ENCODE measurements at places on chromosomes 1 and 21.
A peak's percentile ranks its signal among the peaks of the same experiment; 100 is the strongest.

GRCh38 chr1:98126740-98127139 lies 205.9 kb upstream of the DPYD start:
- no peak for DNase-seq

GRCh38 chr1:86503406-86504136 lies 34.8 kb downstream of the CLCA1 start:
- DNase-seq: no peak

GRCh38 chr1:219185486-219186117 lies 11.9 kb downstream of the LYPLAL1 start:
- DNase-seq: no peak

GRCh38 chr1:29601021-29601420 lies 364.7 kb downstream of the PTPRU start:
- DNase-seq: no peak

DNA sequence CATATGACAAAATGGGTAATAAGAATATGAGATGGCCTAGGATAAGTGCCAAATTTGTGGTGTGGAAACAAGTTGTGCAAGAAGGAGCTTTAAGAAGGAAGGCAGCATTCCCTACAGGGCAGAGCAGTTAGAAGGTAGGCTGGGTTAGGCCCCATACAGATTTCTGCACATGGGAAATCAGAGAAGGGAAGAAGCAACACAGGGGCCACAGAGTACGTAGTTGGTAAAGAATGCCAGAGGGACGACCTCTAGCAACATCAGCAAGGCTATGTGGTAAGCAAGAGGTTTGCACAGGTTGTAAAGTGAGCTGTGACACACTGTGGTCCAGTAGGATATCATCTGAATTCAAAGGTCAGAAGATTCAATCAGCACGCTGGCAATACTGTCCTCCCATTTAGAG lies 765.6 kb upstream of the B3GALT2 start:
- no peak for DNase-seq

GRCh38 chr1:177256153-177257075 lies 85.7 kb downstream of the BRINP2 start:
- no peak for DNase-seq

DNA sequence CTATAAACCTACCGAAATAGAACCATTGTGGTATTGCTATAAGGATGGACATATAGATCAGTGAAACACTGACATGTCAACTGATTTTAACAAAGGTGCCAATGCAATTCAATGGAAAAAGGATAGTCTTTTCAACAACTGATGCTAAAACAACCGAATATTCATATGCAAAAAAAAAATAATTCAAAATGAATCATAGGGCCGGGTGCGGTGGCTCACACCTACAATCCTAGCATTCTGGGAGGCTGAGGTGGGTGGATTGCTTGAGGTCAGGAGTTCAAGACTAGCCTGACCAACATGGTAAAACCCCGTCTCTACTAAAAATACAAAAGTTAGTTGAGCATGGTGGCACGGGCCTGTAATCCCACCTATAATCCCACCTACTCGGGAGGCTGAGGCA lies 23.9 kb downstream of the HSF2BP start:
- no peak for DNase-seq

- DNase-seq: no peak
Measured at GRCh38 chr1:165253818-165254254, 102.7 kb downstream of the LMX1A start.

- no peak for DNase-seq
Measured at GRCh38 chr1:36913484-36914060, 120.7 kb downstream of the GRIK3 start.

- no peak for DNase-seq
Measured at GRCh38 chr1:231724876-231725647, 98.5 kb downstream of the DISC1 start.

- no peak for DNase-seq
Measured at GRCh38 chr1:198359024-198359653, 181.3 kb downstream of the ATP6V1G3 start.

- DNase-seq: no peak
Measured at GRCh38 chr1:231019711-231020110, 20.3 kb downstream of the FAM89A start.

DNA sequence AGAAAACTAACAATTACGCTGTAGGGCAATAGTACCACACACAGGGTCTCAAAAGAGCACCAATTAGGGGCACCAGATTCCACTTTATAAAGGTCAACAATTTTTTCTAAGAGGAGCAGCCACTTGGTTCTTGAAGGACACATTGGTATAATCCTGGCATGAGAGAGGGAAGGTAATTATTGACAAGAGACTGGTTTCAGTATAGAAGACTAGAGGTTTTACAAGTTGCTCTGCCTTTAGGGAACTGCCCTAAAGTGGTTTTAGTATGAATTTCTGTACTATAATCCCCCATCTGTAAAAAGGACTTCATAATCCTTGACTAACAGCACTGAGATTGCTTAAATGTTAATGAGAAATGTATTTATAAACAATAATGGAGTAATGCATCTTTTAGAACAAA lies 648.5 kb upstream of the PTBP2 start:
- no peak for DNase-seq

- no peak for DNase-seq
Measured at GRCh38 chr1:155169541-155169940, 3.6 kb downstream of the KRTCAP2 start.

DNA sequence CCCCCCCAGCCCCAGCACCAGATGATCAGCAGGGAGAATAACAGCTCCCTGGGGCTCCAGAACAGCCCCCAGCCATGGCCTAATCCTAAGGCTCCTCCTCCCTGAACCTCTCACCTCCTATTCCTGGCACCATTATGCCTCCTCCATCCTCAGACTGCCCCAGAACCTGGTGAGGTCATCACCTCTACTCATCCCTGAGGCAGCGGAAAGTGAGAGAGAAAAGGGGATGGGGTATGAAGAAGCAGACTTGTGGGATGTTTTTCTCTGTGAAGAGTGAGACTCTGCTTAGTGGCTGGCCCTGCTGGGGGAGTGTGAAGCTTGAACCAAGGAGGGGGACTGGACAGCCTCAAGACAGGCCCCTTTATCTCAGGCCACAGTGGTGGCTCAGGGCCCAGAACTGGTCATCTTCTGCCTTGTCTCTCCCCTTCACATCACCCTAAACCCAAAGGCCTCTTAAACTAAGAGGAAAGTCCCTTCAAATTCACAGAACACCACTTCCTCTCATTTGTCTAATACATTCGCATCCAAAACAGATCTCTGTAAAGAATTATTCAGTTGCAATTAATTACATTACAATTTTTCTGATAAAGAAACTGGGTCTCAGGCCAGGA lies 2.2 kb upstream of the PPM1J start:
- no peak for DNase-seq

GRCh38 chr1:53521924-53522552 lies 62.8 kb downstream of the DMRTB1 start:
- DNase-seq: no peak

GRCh38 chr1:248850536-248851251 lies 8.2 kb downstream of the ZNF692 start:
- no peak for DNase-seq

GRCh38 chr1:184771190-184771691 lies 16.6 kb upstream of the EDEM3 start:
- no peak for DNase-seq

DNA sequence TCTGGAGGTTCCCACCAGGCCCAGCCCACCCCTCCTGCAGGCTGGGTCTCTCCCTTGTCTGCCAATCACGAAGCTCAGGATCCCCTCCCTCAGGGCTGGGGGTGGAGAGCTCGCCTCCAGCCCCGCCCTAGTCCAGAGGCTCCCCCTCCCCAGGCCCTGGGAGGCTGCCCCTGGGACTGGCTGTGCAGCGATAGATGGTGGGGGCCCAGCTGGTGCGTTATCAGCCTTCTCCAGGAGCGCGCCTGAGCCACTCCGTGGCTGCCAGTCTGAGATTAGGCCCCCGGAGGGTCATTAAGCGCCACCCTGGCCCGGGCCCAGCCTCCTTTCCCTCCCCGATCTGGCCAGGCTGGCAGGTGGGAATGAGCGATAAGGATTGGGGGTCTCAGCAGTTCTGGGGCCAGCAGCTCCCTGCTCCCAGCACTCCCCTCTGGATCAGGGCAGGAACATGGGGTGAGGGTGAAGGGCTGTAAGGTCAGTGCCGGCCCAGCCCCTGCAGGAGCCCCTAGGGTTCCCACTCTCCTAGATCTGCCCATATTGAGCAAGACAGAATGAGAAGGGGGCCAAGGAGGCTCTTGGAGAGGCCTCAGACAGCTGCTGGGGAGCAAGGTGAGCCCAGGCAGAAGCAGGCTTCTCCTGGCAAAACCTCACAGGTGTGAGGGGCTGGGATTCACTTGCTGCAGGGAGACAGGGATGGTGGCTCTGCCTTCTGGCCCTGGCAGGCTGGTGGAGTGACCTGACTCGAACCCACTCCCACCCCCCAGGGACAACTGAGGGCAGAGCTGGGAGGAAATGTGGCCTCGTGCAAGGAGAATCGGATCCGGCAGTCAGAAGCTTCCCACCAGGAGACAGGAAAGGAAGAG lies 8.5 kb downstream of the PDZK1IP1 start:
- DNase-seq: no peak

GRCh38 chr1:37068897-37069296 lies 34.6 kb upstream of the GRIK3 start:
- no peak for DNase-seq

DNA sequence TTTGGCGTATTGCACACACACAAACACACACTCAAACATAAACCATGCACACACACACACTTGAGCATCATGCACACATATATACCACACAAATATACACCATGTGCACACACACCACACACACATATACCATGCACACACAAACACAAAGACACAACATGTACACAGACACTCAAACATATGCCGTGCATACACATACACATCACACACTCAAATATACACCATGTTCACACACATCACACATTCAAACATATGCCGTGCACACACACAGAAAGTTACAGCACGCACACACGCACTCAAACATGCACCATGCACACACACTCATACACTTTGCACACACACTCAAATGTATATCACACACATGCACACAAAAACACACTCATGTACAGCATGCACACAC lies 361.5 kb downstream of the CAMTA1 start:
- no peak for DNase-seq

GRCh38 chr1:22163137-22163536 lies 20.2 kb upstream of the WNT4 start:
- no peak for DNase-seq

DNA sequence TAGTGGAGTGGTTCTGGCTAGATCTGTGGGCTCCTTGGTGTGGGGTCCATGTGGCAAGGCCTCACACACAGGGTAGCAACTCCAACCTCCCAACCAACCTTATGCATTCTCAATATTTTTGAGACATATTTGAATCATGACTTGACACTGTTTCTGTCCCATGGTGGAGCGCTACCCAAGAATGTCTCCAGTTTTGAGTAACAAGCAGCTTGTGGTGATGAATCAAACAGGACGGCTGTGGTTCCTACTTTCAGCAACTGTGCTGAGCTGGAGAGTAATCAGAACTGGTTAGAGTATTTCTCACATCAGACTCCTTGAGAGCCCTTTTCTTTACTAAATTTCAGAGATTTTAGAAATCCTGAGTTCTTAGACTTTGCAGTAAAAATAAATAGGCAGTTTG lies 3.1 kb downstream of the LCE3D start:
- no peak for DNase-seq

- no peak for DNase-seq
Measured at GRCh38 chr1:6989212-6990159, 204.2 kb downstream of the CAMTA1 start.

DNA sequence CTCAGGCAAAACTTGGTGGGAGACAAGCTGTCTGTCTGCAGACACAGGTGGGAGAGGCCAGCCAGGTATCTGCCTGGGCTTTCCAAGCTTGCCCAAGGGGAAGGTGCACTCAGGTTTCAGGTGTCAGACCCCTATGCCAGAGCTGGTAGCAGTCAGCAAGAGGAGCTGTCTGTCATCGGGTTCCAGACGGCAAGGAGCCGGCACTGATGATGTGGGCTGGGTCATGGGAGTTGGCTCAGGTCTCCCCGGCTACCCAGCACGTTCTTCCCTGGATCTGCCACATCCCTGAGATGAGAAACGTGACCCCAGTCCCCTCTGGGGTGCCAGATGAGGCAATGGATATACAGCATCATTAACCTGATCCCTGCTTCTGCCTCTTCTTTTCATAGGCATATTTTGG lies 23.0 kb downstream of the TMCC2 start:
- no peak for DNase-seq

GRCh38 chr21:35366394-35367080 lies 317.4 kb upstream of the RUNX1 start:
- DNase-seq: peak; percentile 22

- DNase-seq: no peak
Measured at GRCh38 chr21:44024887-44025353, 12.8 kb downstream of the TRAPPC10 start.

- no peak for DNase-seq
Measured at GRCh38 chr1:97252076-97252475, 530.5 kb downstream of the PTBP2 start.

- DNase-seq: no peak
Measured at GRCh38 chr1:10555635-10556429, 81.1 kb downstream of the PEX14 start.

GRCh38 chr1:19029191-19030085 lies 73.0 kb upstream of the IFFO2 start:
- no peak for DNase-seq

DNA sequence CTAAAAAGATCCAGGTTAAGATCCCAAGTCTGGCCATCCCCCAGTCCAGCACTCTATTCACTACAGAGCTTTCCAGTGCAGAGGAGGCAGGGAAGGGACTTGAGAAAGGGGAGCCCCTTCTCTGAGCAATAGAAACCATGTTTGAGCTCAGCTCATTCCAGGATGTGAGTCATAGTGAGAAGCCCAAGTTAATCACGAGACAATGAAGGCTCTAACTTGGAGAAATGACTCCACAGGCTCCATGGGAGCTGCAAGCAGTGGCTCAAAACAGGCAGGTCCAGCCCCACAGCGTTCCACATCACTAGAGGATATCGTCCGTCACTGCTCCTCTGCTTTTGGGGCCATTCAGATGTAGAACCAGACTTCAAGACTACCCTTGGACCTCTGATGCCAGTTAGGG lies 59.1 kb downstream of the CAMK2N1 start:
- peak; percentile 60 for DNase-seq

DNA sequence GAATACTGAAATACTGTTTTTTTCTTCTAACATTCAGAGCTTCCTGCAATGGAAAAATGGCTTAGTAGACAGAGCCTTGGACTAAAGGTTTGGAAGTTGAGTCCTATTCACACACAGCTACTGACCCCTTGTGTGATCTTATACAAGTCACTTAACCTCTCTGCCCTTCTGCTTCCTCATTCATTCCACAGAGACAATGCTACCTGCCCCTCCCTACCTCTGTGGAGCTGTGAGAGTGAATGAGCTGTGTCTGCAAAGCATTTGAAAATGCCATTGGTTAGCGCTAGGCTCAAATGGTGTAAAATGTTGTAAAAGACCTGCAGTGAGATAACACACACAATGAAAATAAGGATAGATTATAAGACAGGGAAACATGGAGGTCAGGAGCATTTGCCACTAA lies 214.4 kb downstream of the BARHL2 start:
- no peak for DNase-seq

- no peak for DNase-seq
Measured at GRCh38 chr21:43993420-43993934, 18.6 kb upstream of the TRAPPC10 start.

Measured in amniotic stem cell (primary cell).